ENCODE measurements at places on chromosomes 5 and 9.

GRCh38 chr5:104815212-104815611 is 1252.6 kb upstream of the NUDT12 start:
- DNase-seq = no peak

GRCh38 chr5:11903121-11903613 is 1.1 kb downstream of the CTNND2 start:
- DNase-seq = no peak

GRCh38 chr5:8079056-8079455 is 210.1 kb downstream of the MTRR start:
- DNase-seq = no peak

GRCh38 chr9:6790866-6791265 is 33.1 kb downstream of the KDM4C start:
- DNase-seq = no peak

DNA sequence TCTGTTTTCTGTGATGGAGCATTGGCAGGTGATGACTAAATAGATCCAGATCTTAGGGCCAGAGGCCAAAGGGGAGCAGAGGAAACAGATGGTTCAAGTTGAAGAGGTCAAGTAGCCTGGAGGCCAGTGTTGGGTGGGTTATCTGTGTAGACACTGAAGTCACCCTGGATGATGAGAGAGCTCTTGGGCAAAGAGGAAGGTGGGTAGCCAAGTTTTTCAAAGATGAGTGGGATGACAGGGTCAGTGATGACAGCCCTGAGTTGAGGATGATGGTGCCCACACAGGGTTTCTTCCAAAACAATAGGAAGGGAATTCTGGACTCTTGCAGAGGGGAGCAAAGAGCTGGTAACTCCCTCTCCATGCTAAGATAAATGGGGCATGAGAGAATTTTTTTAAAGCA is 76.6 kb downstream of the CD180 start:
- no peak for DNase-seq

GRCh38 chr5:87541676-87542075 is 128.9 kb upstream of the CCNH start:
- no peak for DNase-seq

- no peak for DNase-seq
Measured at GRCh38 chr5:129073111-129073510, 21.4 kb upstream of the ISOC1 start.

DNA sequence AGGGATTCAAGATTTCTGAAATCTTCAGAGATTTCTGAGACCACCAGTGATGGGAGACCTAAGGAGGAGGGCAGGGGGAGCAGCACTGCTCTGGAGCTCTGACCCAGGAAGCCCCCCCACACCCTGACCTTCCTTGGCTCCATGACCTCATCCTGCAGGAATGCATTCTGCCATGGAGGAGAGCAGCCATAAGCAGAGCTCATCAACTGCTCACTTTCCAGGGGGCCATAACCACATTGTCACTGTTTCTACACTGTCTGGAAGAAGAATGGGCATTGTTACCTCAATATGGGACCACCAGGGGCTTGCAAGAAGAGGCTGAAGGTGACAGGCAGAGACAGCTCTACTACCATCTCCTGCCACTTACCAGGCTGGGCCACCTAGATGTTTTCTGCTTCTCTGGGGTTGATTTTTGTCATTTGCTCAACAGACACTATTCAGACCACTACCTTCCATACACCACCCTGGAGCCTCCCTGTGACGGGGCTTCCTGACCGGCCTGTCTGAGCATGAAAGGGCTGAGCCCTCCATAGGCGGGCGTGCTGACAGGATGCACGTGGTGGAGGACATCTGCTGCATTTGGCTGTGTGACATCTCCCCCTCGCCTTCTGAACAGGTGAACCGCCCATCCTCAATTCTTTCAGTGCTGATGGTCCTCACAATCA is 2.3 kb upstream of the TSC1 start:
- no peak for DNase-seq

DNA sequence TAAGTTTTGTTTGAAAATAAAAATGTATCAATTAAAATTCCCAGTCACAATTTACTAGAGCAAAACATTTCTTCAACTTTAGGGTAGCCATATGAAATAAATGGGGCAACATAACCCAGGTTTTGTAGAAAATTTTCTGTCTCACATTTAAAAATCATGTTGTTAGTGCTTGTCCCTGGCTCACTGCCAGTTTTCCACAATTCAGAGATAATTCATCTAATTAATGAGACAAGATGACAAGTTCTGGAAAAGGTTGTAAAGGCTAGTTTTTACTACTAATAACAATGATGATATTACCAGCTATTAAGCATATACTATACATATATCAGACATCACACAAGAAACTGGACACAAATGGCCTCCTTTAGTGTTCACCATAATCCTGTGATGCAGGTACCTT is 45.9 kb downstream of the MEGF9 start:
- no peak for DNase-seq

DNA sequence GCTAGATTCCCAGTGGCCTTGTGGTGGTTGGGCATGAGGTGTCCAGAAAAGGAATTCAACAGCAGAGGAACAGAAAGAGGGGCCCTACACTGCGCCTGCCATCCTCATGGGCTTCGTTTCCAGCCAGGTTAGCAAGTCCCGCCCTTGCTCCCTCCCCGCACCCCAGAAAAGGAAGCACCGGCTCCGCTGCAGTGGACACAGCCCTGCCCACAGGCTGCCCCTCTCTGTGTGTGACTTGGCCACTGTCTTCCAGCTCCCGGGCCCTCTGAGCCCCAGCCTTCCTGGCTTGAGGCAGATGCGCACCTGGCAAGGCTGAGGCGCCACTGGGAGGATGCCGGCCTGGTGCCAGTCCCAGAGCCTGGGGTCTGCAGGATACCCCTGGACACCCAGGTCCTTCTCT is 305.0 kb upstream of the IRX4 start:
- DNase-seq = no peak

- no peak for DNase-seq
Measured at GRCh38 chr5:13814301-13814700, 130.2 kb downstream of the DNAH5 start.

- no peak for DNase-seq
Measured at GRCh38 chr5:39648085-39648847, 223.5 kb upstream of the DAB2 start.

DNA sequence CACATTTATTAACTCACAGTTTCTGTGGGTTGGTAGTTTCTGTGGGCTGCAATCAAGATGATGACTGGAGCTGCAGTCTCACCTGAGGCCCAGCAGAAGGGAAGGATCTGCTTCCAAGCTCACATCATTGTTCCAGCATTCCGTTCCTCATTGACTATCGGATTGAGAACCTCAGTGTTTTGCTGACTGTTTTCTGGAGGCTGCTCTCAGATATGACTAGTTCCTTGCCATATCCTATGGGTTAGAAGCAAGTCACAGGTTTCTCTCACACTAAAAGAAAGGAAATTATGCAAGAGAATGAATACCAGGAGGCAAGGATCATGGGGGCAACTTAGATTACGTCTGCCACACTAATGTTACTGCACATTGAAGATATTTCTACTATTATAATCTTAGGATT is 6.3 kb upstream of the ERAP1 start:
- no peak for DNase-seq

- no peak for DNase-seq
Measured at GRCh38 chr5:149546974-149547373, 4.3 kb downstream of the CSNK1A1 start.

DNA sequence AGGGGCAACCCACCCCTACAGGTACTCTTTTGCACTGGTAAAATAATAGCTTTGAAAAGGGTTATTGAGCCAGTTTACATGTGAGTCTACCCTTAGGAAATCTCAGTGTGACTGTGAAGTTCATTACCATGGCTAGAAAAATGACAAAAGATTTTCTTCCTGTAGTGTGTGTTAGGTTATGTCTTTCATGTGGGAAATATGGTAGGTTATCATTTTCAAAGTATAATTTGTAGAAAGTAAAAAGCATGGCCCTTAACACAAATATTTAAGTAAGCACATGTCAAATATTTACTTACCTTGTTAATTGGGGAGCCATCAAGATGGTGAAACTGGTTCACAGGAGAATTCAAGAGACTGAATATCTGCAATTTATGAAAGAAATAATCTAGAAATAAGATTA is 37.3 kb upstream of the PLPP1 start:
- no peak for DNase-seq

DNA sequence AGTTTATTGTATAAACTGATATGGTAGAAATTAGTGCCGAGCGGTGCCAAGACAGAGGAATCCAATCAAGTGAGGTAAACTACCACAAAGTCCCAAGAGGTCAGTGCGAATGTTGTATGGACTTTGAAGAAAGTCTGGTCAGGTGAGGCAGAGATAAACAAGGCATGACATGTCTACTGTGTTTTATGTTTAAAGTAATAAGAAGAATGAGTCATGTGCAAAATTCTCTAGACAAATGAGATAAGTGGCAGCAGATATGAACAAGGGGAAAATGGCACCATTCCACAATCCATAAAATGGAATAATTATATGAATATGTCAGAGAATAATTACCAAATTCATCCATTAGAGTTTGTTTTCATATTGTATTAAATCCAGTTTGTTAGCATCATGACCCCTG is 364.1 kb upstream of the CCNH start:
- no peak for DNase-seq

DNA sequence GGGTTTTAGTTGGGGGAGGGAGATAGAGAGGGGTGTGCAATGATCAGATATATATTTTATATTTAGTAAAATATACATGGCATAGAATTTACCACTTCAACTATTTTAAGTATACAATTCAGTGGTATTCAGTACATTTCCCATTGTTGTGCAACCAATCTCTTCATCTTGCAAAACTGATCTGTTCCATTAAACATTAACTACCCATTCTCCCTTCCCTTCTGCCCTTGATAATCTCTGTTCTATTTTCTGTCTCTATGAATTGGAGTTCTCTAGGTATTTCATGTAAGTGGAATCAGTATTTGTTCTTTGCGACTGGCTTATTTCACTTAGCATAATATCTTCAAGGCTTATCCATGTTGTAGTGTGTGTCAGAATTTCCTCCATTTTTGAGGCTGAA is 38.6 kb downstream of the TGFBI start:
- no peak for DNase-seq

DNA sequence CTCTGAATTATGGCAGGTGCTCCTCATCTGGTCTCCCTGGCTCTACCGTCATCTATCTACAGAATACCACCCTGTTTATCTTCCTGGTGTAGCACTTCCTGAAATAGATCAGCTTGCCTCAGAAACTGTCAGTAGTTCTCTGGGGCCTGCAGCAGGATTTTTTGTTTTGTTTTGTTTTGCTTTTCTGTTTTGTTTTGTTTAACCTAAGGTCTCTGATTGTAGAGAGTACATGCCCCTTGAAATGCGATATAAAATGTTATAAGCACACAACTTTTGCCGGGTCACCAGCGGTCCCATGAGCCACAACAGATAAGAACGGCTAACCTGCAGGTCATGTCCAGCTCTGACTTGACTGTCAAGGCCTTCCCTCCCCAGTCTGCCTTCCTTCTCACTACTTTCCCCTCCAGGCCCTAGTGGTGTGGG is 26.6 kb upstream of the CREBRF start:
- peak; percentile 28 for DNase-seq

- no peak for DNase-seq
Measured at GRCh38 chr9:91777292-91777830, 172.7 kb downstream of the ROR2 start.

DNA sequence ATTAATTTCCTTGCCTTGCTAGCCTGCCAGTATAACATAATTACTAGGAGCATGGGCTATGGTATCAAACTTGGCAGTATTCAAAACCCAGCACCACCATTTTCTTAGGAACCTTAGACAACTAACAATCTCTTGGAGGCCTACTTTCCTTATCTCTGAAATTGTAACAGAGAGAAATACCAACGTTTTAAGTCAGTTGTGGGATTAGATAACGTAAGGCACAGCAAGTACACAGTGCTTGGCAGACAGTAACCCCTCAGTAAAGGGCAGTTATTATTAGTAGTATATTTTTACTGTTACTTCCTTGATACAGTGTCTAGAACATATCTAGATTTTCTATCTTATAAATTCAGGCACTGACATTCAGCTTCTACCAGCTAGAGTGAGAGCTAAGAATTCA is 309.6 kb downstream of the ACTL7B start:
- DNase-seq = no peak

All from KBM-7 (cell line).